ENCODE measurements at places on chromosomes 13 and 19.

DNA sequence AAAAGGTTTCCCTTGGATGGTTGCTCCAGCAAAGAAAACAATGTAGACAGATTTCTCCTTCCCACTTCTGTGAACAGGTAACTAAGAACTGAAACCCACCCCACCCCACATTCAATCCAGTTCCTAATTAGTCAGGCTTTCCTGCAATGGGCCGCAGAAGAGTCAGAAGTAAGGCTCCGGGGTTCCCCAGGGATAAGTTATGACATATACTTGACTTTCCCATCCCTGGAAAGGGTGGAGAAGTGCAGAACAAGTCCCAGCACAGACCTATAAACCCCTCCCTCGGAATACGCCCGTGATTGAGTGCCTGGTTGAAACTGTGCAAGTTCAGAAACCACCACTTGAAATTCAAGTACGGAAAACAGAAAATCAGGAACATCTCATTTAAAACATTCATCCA lies 24.9 kb downstream of the RCBTB2 start:
- DNase-seq, result no peak

DNA sequence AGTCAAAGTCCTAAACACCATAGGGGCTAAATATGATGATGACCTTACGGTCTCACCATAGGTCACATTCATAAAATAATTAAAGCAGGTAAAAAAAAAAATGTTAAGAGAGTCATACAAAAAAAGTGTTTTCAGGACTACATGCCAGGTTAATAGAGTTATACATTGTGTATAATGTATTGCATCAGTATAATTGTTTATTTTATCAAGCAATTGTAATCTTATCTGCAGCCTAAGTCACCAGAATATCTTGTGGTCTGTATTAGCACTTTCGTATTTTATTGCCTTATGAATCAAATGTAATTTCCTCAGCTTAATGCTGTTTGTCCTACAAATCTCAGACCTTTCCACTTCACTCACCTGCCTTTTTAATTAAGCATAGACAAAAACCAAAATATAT lies 972.9 kb upstream of the PCDH20 start:
- no peak for DNase-seq

- no peak for DNase-seq
Measured at GRCh38 chr13:36310417-36311108, 12.9 kb upstream of the CCDC169 start.

- DNase-seq, result no peak
Measured at GRCh38 chr13:64725492-64725891, 2504.6 kb downstream of the PCDH9 start.

- DNase-seq, result no peak
Measured at GRCh38 chr19:17242431-17243208, 3.1 kb downstream of the NR2F6 start.

GRCh38 chr13:100881291-100881864 lies 206.8 kb upstream of the TMTC4 start:
- DNase-seq, result no peak

DNA sequence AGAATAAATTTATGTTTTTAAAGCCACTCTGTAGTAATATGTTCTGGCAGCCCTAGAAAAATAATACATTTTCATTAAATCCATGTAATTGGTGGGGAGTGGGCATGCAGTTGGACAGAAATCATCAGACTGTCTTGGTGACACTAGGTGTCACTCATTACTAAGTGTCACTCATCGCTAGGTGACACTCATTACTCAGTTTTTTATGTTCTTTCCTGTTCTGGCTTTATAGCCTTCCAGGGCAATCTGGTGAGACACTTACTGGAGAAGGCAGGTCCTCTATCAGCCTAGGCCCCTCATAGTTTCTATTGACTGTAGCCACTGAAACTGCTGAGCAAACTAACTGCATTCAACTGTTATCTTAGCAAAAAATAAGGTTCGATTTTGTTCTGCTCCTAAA lies 542.1 kb downstream of the SLITRK1 start:
- no peak for DNase-seq

- no peak for DNase-seq
Measured at GRCh38 chr19:12055784-12056183, 3.0 kb upstream of the ZNF878 start.
